Bladder microvascular endothelial cell (primary cell): ENCODE measurements at places on chromosomes 3 and 15. TPM values are rescaled to one million over a fixed set of nuclear protein-coding genes. Genes with fewer than 3 reads are reported as not detected.

Gene ASB14
- total RNA-seq = not detected in 2 replicates

Gene BCHE
- total RNA-seq = 2.3 and 24.3 TPM in 2 replicates

Gene KY
- not detected in 2 replicates for total RNA-seq

Gene FSIP1
- 0.16 and 1.2 TPM in 2 replicates for total RNA-seq

Gene GOLGA8Q
- 0.32 and 0.76 TPM in 2 replicates for total RNA-seq

Gene SLC24A5
- total RNA-seq = not detected in 2 replicates

Gene CCR2
- total RNA-seq = not detected in 2 replicates

Gene C3orf18
- total RNA-seq = 2.3 and 2.8 TPM in 2 replicates
